ENCODE measurements at places on chromosomes 12 and 14. TPM values are rescaled to one million over a fixed set of nuclear protein-coding genes. Genes with fewer than 3 reads are reported as not detected.
A peak's percentile ranks its signal among the peaks of the same experiment; 100 is the strongest.

DNA sequence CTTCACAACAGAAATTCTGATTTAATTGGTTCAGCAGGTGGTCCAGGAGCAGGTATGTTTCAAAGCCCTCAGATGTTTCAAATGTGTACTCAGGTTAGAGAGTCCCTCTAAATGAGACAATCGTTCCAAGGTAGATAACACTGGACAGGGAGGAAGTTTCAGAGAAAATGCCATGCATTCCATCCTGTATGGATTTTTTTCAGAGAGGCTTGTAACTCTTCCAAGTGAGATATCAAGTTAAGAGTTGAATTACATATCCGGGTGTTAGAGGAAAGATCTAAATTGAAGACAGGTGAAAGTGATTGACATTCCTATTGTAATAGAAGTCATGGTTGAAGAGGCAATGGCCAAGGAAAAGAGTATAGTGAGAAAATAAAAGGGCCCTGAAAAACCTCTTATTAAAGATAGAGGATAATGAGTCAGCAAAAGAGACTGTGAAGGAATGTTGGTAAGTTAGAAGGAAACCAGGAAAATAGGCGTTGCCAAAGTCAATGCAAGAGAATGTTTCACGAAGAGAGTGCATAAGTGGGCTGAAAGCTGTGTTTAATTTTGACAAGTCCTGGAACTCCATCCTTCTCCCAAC lies 105.8 kb downstream of the BMP4 start:
- H3K4me1 ChIP-seq: no peaks in the 10 kb centered on the region
- H3K36me3 ChIP-seq: no peaks in the 10 kb centered on the region
- no peak overlapping the region for H3K4me3 ChIP-seq
- no peak overlapping the region for H3K27ac ChIP-seq
- no peak for DNase-seq

DNA sequence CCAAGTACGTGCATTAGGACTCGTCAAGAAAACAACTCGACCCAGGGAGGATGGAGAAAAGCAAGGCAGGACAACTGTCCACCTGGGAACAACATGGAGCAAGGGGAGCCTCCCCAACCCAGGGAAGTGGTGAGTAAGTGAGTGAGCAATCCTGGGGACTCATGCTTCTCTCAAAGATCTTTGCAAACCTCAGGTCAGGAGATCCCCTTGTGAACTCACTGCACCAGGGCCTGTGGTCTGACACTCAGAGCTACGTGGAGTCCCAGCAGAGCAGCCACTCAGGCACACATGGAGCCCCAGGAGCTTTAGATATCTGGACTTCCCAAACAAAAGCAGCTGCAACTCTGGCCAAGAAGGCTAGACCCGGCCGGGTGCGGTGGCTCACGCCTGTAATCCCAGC lies 12.2 kb upstream of the OR5AU1 start:
- no peaks in the 10 kb centered on the region for H3K36me3 ChIP-seq
- no peak overlapping the region for H3K4me3 ChIP-seq
- H3K4me1 ChIP-seq: no peaks in the 10 kb centered on the region
- H3K27ac ChIP-seq: no peak overlapping the region

DNA sequence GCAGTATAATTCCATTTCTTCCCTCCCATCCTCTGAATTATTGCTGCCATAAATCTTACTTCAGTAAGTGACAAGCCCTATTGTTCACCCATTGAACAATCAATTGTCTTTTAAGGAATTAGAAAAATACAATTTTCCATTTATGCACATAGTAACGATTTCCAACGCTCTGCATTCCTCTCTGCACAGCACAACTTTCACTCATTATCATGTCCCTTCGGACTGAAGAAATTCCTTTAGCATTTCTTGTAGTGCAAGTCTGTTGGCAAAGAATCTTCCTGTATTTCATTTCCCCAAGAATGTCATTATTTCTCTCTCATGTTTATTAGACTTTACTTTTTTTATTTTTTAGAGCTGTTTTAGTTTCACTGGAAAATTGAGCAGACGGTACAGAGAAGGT lies 252.1 kb upstream of the RTL1 start:
- H3K36me3 ChIP-seq: no peaks in the 10 kb centered on the region
- no peaks in the 10 kb centered on the region for H3K27me3 ChIP-seq
- no peak overlapping the region for H3K27ac ChIP-seq
- no peak overlapping the region for H3K4me3 ChIP-seq
- DNase-seq: no peak

GRCh38 chr12:67414011-67414715 lies 145.0 kb downstream of the CAND1 start:
- no peaks in the 10 kb centered on the region for H3K4me1 ChIP-seq
- no peaks in the 10 kb centered on the region for H3K36me3 ChIP-seq
- no peaks in the 10 kb centered on the region for H3K27me3 ChIP-seq
- H3K4me3 ChIP-seq: no peak overlapping the region
- DNase-seq: no peak

Gene SLC7A7
- total RNA-seq: 50.8 TPM

DNA sequence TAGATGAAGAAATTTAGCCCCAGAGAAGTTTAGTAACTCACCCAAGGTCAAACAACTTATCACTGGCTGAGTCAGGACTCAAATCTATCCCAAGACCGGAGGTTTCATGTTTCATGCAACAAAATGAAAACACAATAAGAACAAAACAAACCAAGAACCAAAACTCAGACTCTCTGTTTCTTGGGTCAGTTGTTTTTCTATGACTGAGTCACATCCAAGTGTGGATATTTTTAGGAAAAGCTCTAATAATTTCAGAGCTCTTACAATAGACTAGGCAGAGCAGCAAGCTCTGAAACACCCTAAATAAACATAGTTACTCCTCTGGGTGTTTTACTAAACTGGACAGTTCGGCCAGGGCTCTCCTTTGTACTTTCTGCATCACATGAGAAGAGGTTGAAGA lies 87.6 kb upstream of the PRB2 start:
- H3K4me3 ChIP-seq: no peak overlapping the region
- no peaks in the 10 kb centered on the region for H3K27me3 ChIP-seq
- no peaks in the 10 kb centered on the region for H3K36me3 ChIP-seq
- no peak for DNase-seq
- H3K27ac ChIP-seq: no peak overlapping the region

GRCh38 chr12:121175383-121176119 lies 34.4 kb upstream of the P2RX4 start:
- peaks cover 7% of the 10 kb centered on the region for H3K4me1 ChIP-seq
- no peaks in the 10 kb centered on the region for H3K27me3 ChIP-seq
- H3K4me3 ChIP-seq: no peak overlapping the region
- no peak for DNase-seq
- H3K27ac ChIP-seq: 0 out of 2 replicates have a peak overlapping the region, but pooled peaks have one; percentile 10

- peaks cover 3% of the 10 kb centered on the region for H3K4me1 ChIP-seq
- H3K4me3 ChIP-seq: peak within 1 kb of the TSS; percentile 73
- H3K27me3 ChIP-seq: no peaks in the 10 kb centered on the region
- DNase-seq: no peak
- H3K36me3 ChIP-seq: no peaks in the 10 kb centered on the region
Observed at GRCh38 chr14:54902521-54903420, at the start of gene GCH1. Gene GCH1, minus strand, starts transcription at chr14:54902826. Its CDS starts 163 bp downstream, at chr14:54902663.

- no peaks in the 10 kb centered on the region for H3K36me3 ChIP-seq
- H3K27ac ChIP-seq: no peak overlapping the region
- H3K4me3 ChIP-seq: no peak overlapping the region
- DNase-seq: no peak
- peaks cover 3% of the 10 kb centered on the region for H3K27me3 ChIP-seq
Observed at GRCh38 chr14:51554339-51554920, 97.3 kb upstream of the FRMD6 start.

GRCh38 chr14:58963873-58964597 lies 224.4 kb upstream of the DAAM1 start:
- no peaks in the 10 kb centered on the region for H3K27me3 ChIP-seq
- H3K4me1 ChIP-seq: no peaks in the 10 kb centered on the region
- no peak for DNase-seq
- H3K27ac ChIP-seq: no peak overlapping the region

Data from GM12878 (cell line).